Esophagus squamous epithelium (tissue), 5 donors: ENCODE measurements at places on chromosomes 4 and X. TPM values are rescaled to one million over a fixed set of nuclear protein-coding genes. Genes with fewer than 3 reads are reported as not detected.

Gene RTL3
- 0.21 TPM for total RNA-seq

Gene DOK7
- not detected for total RNA-seq

Gene UBQLN2
- total RNA-seq = 24.2 TPM

DNA sequence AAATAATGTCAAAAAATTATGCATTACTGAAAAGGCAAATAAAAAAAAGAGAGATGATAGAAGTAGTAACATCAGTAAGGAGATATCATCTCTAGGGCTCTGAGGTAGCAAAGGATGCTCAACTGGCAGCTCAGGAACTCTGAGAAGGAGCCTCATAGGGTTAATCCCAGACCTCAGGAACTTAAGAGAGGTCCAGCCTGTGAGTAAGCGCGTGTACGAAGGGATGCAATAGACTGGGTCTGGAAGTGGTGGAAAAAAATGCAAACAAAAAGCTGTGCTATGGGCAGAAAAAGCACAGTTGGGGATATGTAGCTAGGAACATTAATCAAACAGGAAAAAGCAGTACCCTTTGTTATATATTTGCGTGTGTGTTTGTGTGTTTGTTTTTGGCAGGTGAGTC lies 282.0 kb downstream of the GALNTL6 start:
- no peaks in the 10 kb centered on the region for H3K4me1 ChIP-seq
- H3K27me3 ChIP-seq = no peaks in the 10 kb centered on the region
- H3K4me3 ChIP-seq = no peak overlapping the region
- H3K36me3 ChIP-seq = no peaks in the 10 kb centered on the region
- no peak for DNase-seq

GRCh38 chr4:1994938-1995337 lies 13.8 kb downstream of the NELFA start:
- no peaks in the 10 kb centered on the region for H3K27me3 ChIP-seq
- DNase-seq = no peak
- peaks cover 2% of the 10 kb centered on the region for H3K36me3 ChIP-seq
- H3K4me3 ChIP-seq = no peak overlapping the region
- no peak overlapping the region for H3K27ac ChIP-seq
- no peaks in the 10 kb centered on the region for H3K4me1 ChIP-seq

DNA sequence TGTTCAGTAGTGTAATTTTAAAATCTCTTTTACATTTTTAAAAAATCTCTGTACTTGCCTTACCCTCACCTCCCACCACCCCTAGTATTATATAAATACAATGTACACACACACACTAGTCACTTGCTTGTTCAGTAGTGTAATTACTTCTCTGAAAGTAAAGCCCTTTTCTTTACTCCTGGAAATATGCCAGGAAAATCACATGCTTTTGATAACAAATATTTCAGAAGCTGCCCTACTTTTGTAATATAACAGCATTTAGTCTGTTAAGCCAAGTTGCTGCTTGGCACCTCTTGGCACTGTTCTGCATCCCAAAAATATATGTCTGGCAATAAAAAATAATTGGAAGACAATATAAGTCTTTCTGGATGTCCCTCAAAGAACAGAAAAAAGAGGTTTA lies 172.8 kb upstream of the APOOL start:
- no peak for DNase-seq
- no peak overlapping the region for H3K4me3 ChIP-seq
- no peaks in the 10 kb centered on the region for H3K4me1 ChIP-seq
- no peaks in the 10 kb centered on the region for H3K36me3 ChIP-seq

DNA sequence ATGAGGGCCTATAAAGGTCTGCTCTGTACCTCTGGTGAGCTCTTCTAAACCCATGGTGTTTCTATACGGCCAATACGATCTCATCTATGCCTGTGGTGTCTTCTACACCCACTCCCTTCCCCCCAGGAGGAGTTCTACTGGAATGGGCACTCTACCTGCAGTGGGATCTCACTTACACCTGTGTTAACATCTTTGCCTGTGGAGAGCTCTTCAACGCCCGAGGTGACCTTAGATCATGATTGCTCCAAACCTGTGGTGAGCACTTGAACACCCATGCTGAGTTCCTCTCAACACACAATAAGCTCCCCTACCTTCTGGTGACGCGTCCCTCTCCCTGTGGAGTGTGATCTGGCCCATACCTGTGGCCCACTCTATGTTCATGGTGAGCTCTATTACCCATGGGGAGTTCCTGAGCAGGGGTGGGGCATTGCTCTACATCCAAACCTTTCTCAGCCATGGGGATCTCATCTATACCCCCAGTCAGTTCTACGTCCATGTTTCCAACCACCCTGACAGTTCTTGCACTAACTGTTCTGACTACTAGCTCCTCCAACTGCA lies 48.6 kb downstream of the BCOR start:
- no peak for DNase-seq
- H3K36me3 ChIP-seq = peaks cover 62% of the 10 kb centered on the region
- H3K4me3 ChIP-seq = no peak overlapping the region
- H3K27me3 ChIP-seq = no peaks in the 10 kb centered on the region
- no peak overlapping the region for H3K27ac ChIP-seq

DNA sequence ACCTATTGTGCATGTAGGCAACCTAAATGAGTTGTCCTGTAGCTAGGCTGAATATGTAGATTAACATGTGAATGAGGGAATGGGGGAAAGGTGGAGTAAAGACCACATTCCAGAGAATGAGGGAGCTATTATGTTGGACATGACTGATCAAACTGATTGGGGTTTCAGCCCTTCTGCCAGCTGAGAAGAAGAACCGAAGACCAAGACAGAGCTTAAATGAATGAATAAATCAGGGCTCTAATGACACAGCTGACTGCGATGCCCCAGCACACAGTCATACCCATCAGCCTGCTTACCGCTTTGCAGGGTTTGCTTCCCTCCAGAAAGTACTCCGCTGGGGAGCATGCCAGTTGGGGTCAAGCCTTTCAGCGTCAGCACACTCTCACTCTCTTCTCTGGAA lies 315.4 kb downstream of the PPP3CA start:
- H3K4me1 ChIP-seq = no peaks in the 10 kb centered on the region
- H3K27ac ChIP-seq = no peak overlapping the region
- no peaks in the 10 kb centered on the region for H3K36me3 ChIP-seq
- no peak for DNase-seq
- no peaks in the 10 kb centered on the region for H3K27me3 ChIP-seq

- no peaks in the 10 kb centered on the region for H3K36me3 ChIP-seq
- no peak overlapping the region for H3K27ac ChIP-seq
- H3K4me1 ChIP-seq = no peaks in the 10 kb centered on the region
- no peak for DNase-seq
- H3K27me3 ChIP-seq = no peaks in the 10 kb centered on the region
Measured at GRCh38 chrX:95860127-95860526, 824.5 kb upstream of the DIAPH2 start.

DNA sequence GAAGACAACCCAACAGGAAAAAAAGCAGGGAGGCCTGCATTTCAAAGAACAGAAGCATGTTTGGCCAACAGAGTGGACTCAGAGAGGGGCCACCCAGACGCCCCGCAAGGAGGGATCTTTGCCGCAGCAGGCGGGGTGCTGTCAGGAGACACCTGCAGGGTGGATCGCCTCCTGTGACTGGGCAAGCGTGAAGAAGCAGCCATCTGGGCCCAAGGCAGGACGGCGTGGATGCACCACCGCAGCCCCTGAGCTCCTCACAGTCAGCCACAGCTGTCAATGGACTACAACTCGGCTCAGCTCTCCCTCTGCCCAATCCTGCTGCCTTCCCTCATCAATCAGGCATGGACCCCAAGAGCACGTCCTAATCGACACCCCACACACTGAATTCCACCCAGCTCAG lies 32.0 kb upstream of the MAN2B2 start:
- no peak overlapping the region for H3K4me3 ChIP-seq
- H3K4me1 ChIP-seq = no peaks in the 10 kb centered on the region
- no peaks in the 10 kb centered on the region for H3K36me3 ChIP-seq
- no peak for DNase-seq
- no peak overlapping the region for H3K27ac ChIP-seq
